Astrocyte of the cerebellum (primary cell): ENCODE measurements at places on chromosomes 5 and 9.
A peak's percentile ranks its signal among the peaks of the same experiment; 100 is the strongest.

DNA sequence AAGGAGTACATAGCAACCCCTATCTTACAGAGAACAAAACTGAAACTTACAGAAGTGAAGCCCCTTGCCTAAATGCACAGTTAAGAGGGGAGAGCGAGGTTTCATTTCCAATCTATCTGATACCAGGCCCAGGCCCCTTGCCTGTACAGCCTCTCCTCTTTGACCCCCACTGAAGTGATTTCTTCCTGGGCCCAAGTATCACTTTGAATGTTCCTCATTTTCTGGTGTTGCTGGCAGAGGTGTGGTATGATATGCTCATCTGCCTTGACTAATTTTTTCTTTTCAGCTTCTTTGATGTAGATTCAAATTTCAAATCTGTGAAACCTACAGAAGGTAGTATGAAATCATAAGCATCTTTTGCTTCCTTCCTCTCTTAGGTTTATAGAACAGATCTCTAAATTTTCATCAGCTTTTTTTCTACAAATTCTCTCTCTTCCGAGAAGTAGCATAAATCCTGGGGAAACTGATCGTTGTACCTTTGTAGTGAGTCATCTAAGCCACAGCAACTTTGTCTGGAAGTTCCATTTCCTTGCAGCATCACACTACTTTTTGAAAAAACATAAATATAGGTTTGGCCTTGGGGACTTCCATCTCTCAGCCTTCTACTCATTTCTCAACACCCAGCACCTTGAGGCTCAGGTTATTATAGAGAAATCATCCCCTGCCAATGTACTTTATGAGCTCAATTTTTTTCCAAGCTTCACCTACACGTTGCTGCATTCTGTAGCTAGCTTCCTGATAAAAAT lies 402.4 kb upstream of the PTGER4 start:
- no peak for DNase-seq

DNA sequence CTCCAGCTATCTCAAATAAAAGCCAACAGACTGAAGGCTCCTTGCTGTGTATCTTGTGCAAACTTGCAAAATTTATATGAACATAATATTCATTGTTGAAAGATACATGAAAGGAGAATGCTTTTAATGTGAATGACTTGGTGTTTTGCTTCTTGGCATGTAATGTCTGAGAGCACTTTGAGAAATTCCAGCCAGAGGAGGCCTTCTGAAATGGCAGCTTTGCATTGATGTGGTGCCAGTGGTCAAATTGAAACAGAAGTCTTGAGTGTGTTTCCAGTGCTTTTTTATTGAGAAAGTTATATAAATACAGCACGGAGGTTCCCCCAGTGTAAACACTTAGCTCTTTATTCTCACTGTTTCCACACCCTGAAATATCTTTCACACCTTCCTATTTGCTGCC lies 182.1 kb downstream of the ADCY2 start:
- no peak for DNase-seq

GRCh38 chr5:173231996-173232498 lies 3.0 kb downstream of the NKX2-5 start:
- no peak for DNase-seq

DNA sequence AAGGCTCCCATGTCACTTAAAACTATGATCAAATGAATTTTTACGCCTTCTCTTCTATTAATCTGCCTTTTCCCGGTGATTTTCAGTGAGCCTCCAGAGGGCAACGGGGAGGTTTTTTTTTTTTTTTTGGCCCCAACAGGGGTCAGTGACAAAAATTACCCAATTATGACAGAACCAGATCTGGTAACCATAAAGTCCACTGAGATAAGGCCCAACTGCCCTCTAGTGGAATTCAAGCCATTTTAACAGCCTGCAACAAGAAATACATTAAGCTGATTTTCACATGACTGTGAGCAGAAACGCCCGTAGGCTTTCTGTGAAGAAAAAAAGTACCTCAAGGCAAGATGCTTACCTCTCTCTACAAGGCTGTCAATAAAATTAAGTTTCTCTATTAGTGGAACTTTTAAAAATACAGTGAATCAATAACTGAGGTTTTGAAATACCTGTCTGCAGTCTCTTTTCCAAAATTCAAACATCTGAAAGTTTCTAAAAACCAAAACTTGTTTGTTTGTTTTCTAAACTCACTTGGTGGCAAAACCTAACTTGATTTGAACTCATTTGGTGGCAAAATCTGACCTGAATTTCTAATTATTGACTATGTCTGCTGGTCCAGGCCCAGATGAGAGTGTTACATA lies 49.7 kb upstream of the FST start:
- no peak for DNase-seq

DNA sequence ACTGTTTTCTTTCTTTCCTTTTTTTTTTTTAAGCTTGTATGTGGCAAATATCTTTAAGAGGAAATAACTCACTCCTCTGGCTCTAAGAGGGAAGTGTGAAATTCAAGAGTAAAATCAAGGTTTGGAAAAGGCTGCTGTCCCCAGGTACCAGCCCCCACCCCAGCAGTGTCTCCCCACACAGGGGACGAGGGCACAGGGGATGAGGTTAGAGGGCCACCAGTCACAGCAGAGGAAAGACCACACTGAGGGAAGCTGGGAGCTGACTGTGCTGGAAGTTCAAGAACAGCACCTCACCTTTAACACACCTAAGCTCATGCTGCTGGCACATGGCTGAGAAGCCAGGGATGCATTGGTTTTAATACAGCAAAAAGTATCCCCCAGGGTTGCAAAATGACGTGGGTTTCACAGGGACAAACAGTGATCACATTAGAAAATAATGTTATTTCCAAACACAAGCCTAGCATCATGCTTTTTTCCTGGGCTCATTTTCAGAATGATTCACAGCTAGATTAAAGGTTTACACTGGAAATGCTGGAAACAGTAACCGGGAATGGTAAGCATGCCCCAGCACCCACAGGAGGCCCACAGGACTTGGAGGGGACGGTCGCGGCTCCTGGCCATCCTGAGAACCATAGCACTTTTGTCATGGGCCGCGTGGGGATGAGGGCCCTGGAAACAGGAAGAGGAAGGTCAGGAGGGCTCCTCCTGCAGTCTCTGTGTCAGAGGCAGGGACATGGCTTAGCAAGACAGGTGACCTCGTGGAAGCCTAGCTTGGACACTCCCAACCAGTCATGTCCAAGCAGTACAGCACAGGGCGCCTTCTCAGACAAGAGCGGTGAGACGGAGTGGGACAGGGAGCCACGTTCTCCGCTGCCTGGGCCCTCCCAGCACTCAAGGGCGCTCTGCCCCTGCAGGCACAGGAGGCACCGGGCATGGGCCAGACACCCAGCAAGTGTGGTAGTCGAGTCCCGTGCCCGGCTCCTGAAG lies 6.9 kb downstream of the LPCAT1 start:
- DNase-seq: no peak

DNA sequence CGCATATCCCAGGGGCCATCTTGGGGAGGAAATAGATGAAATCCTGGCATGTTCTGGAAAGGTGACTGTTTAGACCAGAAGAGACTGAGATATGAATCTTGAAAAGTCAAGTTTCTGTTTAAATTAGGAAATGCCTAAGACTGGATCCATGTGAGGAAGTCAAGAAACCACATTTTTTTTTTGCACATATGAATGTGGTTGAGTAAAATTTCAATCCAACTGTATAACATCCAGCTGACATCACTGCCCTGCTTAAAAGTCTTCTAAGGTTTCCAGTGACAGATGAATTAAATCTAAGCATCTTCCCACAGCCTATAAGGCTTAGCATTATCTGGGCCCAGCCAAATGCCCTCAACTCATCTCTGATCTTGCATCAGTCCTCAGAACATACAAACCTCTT lies 47.7 kb upstream of the TCERG1 start:
- DNase-seq: no peak

DNA sequence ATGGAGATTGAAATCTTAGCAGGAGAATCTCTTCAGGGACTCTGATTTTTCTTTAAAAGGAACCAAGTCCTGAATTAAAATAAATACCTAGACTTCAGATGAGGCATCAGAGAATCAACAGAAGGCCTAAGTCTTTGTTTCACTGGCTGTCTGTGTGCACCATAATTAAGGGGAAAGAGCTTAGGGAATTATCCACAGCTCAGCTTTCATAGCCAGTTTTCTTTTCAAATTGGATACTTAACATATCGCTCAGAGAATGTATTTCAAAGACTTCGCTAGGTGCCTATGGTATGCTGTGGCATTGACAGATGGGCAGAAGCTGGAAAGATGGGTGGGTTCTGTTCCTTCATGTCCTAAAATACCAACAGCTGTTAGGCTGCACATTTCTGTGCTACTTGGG lies 325.8 kb downstream of the TMEM38B start:
- DNase-seq: no peak

DNA sequence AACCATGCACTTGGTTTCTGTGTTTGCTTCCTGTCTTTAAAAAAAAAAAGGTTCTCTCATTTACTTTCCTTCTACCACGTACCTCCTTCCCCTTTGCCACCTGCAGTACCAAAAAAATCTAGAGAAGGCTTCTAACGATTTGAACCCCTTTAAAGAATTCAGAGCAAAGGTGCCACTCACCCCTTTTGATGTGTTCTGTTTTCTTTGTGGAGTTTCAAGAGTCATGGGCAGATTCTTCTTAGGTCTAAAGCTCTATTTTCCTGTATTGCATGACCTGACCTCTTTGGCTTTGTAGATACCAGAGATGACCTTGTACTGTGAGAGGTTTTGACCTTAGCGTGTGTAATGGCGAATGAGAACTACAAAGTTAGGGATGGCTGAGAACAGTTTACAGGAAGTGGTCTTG lies 29.0 kb downstream of the TXNDC8 start:
- no peak for DNase-seq

DNA sequence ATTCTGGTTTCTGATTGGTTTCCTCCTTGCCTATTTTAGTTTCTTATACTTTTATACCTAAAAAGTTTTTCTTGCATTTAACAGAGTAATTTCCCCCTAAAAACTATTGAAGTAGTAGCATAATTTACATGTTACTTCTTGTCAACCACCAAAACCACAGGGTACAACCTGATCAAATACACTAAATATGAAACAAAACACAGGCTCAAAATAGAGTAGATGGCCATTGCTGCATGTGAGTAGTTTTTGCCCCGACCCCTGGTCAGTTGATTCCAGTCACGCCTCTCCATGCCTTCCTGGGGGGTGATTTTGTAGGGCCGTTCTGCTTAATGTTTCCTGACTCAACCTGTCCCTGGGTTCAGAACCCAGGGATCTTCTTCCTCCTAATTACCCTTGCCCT lies 101.8 kb downstream of the TLE4 start:
- DNase-seq: no peak

- DNase-seq: no peak
These were observed 3.2 kb upstream of the TMEM268 start for GRCh38 chr9:114607671-114608524.

DNA sequence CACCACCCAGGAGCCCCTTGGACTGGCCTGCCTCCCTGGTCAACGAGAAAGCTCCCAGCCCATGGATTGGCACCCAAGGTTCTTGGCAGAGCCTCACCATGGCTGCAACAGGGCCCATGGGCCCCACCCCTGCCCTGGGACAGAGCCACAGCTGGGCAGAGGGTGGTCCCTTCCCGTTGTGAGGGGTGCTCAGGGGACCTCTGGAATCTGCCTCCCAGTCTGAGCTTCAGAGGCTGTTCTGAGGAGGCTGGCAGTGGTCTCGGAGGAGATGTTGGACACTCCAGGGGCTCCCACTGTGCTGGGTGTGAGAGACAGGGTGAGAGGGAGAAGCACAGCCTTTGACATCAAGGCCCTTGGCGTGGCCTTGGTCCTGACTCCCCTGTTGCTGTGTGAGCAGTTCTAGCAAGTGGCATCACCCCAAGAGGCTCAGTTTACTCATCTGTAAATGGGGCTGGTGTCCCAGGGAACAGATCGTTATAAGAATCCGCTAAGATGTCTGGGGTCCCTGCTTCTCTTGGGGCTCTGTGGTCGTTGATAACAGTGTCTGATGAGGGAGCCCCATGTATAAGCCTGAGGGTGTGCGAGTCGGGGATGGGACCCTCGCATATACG lies 33.0 kb downstream of the LHX3 start:
- no peak for DNase-seq

GRCh38 chr5:172901012-172901780 lies 58.0 kb upstream of the RPL26L1 start:
- peak; percentile 97 for DNase-seq

GRCh38 chr5:68260467-68260866 lies 44.9 kb downstream of the PIK3R1 start:
- no peak for DNase-seq

DNA sequence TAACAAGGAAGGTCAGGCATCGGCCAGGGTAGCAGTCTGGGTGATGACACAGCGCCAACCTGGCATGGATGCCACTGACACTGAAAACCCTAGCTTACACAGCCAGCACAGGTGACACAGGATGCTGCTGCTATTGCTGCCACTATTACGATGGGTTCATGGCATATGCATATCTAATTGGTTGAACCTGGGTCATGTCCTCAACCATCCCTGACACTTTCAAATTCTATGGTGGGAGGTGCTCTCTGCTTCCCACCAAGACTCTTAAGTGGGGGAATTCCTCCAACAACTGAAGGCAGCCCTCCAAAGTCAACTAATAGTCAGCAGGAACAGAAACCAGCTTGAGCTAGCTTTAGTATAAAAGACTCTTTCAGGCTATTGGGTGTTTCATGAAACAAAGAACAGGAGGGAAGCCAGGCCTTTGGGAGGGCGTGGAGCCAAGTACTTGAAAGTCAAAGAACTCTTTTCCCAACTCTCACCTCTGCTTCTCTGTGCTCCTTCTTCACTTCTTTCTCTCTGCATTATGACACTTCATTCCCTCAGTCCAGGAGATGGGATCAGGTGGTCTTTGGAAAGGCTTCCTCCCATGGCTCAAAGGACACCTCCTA lies 21.3 kb downstream of the PTTG1 start:
- DNase-seq: no peak

GRCh38 chr9:110370315-110370714 lies 32.7 kb upstream of the TXNDC8 start:
- DNase-seq: no peak

- DNase-seq: no peak
These were observed 108.5 kb downstream of the MACIR start for GRCh38 chr5:103366918-103367549.

GRCh38 chr9:94112716-94113465 lies 28.6 kb downstream of the PTPDC1 start:
- no peak for DNase-seq

- no peak for DNase-seq
These were observed 7.7 kb upstream of the RPL26L1 start for GRCh38 chr5:172951371-172952033.

DNA sequence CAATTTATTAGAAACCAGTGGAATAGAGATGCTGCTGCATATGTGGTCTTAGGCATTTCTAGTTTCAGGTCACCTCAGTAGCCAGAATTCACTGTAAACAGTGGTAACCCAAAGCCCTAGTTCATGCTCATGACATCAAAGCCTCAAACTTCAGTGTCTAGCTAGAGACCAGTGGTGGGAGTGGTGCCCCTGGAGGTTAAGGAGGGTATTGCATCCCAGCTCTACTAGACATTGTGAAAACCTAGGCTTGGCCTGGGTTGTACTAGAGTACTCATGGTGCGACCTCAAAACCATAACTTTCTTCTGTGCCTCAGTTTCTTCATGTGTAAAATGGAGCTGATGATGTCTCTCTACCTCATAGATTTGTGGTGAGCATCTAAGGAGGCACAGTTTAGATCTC lies 18.8 kb downstream of the COL5A1 start:
- no peak for DNase-seq

- DNase-seq: no peak
These were observed 176.0 kb upstream of the ZNF608 start for GRCh38 chr5:124922255-124922975.
